ENCODE measurements at places on chromosomes 5 and 9.

- DNase-seq, result peak; percentile 45
Measured at GRCh38 chr5:146877178-146877681, 1.3 kb downstream of the PPP2R2B start.

DNA sequence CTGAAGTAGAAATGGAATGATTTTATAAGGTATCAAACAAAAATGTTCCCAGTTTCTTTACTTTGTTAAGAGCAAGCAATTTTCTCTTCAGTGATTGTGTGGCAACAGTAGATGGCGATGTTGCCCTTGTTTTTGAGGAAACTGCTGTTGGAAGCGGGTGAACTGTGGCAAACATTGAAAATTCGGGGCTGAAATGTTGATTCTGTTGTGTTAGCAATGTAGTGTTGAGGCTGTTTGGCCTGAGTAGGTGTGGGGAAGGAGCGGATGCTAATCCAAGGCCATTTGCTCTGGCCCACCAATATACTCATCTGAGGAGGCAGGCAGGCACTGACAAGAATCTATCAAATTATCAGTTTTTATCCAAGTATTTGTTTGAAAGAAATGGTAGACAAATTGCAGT lies 129.8 kb downstream of the SLC12A2 start:
- DNase-seq, result no peak

DNA sequence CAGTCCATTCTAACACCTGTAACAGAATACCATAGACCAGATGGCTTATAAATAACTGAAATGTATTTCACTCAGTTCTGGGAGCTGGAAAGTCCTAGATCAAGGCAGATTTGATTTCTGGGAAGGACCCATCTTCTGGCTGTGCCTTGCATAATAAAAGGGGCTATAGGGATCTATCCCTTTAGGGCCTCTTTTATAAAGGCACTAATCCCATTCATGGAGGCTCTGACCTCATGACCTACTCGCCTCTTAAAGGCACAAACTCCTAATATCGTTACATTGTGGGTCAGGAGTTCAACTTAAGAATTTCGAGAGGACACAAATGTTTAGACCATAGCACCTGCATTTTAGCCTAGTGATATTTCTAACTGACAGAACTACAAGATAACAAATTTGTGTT lies 619.0 kb downstream of the CDH18 start:
- DNase-seq, result no peak

DNA sequence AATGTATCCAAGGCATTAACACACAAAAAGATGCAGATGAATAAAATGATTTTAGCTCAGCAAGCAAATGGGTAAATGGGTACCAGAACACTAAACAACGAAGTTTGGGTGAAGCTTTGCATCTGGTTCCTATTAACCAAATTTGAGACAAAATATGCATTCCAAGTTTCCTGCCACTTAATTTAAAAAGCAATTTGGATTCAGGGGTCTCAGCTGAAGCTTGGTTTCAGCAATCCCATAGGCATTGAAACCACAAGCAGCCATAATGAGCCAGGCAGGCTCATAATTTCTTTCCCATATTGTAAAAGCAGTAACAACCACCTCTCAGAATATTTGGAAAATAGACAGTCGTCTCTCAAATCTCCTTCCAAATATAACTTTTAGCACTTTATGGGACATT lies 138.9 kb downstream of the NXNL2 start:
- no peak for DNase-seq

GRCh38 chr5:145938776-145939539 lies 2.6 kb downstream of the SH3RF2 start:
- no peak for DNase-seq

DNA sequence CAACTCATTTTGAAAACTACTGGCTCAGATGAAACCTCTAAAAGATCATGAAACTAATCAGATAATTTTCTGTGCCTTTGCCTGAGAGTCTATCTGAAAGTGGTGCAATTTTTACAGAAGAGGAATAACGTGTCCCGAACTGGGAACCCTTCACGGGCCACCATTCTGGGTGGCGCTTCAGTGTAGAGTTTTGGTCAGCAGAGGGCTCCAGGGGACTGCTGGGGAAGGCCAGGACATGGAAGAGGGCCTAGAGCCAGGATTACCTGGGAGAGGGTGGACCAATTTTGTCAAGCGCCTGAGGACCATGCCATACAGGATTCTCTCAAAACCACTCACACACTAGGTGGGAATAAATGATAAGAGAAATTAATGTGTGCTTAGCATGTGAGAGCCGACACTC lies 49.7 kb upstream of the PLEKHG4B start:
- no peak for DNase-seq
